Upper lobe of left lung (tissue), 6 donors: ENCODE measurements at places on chromosomes 4 and X.

GRCh38 chrX:94045724-94046123, 371.7 kb downstream of the FAM133A start:
- DNase-seq, result peak; percentile 47

DNA sequence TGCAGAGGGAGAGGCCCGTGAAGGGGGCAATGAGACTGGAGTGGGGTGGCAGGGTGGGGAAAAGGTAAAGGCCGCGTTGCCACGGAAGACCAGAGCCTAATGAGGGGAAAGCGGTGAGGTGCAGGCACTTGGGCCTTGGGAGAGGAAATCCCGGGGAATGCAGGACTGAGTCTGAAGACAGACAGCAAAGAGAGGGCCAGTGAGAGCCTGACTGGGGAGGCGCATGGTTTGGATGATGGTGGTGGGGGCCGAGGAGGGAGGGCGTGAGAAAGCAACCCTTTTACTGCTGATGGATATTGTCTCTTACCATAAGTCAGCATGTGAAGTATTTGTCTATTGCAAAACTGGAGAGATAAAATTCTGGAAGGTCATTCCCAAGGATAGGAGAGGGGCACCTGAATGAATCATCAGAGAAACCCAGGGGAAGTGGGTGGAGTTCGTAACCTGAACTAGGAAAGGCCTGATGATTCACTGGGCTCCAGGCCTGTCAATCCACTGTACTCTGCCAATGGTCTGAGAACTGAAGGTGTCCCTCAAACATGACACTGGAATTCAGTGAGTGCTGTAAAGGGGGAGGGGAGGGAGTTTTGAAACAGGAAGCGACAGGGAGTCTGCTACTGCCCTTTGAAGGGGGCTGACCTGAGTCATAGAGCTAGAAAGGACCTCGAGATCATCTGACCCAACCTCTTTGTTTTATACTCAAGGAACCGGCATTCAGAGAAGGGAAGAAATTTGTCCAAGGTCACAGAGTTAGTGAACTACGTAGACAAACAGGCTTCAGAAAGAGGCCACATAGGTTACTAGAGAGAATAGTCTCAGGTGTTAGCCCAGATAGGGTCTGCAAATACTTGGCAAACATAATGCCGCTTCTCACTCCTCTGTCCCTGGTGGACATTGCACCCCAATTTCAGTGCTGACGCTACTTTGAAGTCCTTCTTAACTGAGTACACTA, 52.2 kb downstream of the NALF2 start:
- DNase-seq, result peak; percentile 58

DNA sequence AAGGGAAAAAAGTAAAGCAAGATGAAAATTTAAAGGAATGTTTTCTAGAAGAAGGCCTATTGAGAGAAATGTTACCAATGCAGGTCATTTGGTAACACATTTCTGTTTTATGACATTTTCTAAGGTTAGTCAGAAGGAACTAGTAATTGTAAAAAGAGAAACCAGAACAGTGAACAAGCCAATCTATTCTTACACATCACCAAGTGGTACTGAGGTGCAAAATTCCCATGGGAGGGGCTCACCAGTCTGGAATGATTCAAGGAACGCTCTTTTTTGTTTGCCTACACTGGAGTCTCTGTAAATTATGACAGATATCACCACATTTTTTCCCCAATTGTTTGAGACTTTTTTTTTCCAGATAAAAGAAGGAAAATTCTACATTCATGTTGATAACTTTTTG, 404.7 kb upstream of the CNKSR2 start:
- DNase-seq, result no peak

DNA sequence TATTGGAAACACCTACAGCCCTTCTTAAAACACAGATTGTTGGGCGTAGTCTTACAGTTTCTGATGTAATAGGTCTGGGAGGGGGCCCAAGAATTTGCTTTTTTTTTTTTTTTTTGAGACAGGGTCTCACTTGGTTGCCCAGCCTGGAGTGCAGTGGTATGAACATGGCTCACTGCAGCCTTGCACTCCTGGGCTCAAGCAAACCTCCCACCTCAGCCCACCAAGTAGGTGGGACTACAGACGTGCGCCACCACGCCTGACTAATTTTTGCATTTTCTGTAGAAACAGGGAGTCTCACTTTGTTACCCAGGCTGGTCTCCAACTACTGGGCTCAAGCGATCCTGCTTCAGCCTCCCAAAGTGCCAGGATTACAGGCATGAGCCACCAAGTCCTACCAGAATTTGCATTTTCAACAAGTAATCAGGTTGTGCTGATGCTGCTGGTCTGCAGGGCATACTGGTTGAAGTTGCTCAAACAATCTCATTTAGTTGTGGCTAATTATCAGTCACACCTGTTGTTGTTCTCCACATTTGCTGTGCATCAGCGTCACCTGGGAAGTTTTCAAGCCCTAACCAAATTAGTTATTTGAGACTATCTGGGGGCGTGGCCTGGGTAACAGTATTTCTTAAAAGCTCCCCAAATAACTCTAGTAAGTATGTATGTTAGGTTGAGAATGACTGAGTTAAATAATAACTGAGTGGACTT, 14.0 kb downstream of the TMEM154 start:
- no peak for DNase-seq

- DNase-seq, result no peak
Measured at GRCh38 chrX:11764602-11765067, 6.6 kb downstream of the MSL3 start.

DNA sequence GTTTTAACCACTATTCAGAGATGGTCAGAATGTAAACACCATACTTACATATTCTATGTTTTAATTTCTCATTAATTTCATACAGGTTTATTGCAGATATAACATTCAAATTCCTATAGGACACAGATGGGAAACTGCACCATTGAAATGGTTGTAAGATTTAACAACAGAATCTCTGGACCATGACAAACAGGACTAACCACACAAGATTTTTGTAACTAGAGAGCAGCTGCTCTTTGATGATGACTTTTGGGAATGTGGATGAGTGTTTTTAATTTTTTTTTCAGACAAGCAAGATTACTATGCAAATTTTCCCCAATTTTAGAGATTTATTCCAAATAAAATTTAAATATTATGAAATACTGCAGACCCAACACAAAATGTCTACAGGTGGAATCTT, 610.2 kb downstream of the PCDH18 start:
- no peak for DNase-seq

GRCh38 chrX:142095651-142096245, 109.3 kb downstream of the MAGEC2 start:
- DNase-seq, result no peak

GRCh38 chrX:37752936-37753335, 26.9 kb upstream of the CYBB start:
- DNase-seq, result no peak

GRCh38 chrX:118211891-118212816, 95.5 kb upstream of the KLHL13 start:
- DNase-seq, result no peak

DNA sequence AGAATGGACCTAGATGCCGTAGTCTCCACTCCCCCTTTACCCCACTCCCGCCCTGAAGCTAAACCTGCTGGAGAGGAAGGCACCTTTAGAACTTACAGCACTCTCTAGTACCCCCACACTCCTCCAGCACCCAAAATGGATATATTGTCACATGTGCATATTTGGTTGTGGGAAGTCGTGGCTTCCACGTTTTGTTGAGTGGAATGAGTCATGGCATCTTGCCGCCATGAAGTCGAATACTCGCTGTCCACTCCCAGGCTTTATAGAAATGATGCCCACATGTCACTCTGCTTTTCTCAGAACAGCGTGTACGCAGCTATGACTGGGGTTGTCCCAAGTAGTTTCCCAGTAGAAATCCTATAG, 545 bp downstream of the ABCE1 start:
- DNase-seq, result no peak

DNA sequence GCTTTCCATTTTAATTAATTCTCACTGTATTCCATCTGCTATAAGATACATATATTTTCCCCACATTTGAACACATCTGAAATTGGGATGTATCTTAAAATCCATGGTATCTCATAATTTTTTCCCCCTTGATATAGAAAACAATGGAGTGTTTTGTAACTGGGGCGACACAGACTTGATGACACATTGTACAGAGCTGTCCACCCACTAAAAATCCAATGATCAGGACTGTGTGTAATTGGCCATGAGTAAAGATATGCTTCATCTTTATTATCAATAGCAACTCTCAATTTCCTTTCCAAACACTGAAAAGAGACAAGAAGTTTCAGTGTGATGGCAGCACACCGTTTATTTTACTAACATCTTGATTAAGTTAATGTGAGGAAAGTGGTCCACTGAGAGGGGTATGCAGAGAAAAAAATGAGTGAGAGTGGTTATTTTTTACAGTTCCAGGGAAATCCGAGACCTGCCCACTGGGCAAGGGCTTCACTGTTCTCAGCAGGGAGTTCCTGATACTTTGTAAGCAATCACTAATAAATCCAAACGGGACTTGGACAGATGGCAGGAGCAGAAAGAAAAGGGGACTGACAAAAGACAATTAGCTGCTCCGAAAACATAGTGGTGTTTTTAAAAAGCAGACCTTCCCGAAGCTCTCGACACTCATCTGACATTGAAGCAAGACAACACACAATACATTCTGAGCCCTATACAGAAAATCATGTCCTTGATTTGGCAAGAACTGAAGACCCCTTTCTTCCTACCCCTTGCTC, 149.4 kb downstream of the TSPAN5 start:
- DNase-seq, result no peak
